ENCODE measurements at places on chromosomes 4 and X.
A peak's percentile ranks its signal among the peaks of the same experiment; 100 is the strongest.

GRCh38 chr4:2767705-2768074 lies 11.6 kb upstream of the TNIP2 start:
- DNase-seq = no peak

GRCh38 chrX:45351478-45351877 lies 150.8 kb upstream of the DIPK2B start:
- DNase-seq = peak; percentile 29

DNA sequence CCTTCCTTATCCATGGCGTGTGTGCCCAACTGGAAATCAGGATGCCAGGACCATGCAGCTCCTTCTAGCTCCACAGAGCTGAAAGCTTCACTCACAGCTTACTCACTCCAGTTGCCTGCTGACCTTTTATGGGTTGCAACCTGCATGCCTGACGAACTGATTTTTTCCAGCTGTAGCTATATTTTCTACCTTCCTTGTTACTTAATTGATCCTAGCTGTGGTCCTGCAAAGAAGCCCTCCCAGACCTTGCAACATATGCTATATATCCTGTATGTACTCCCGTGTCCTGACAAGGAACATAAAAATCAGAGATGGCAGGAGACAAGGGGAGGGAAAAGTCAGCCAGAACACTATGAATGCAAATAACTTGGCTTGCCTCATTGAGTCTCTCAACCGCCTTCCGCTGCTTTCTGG lies 135.3 kb upstream of the LDB2 start:
- DNase-seq = no peak

GRCh38 chr4:5707778-5708448 lies 446 bp downstream of the EVC2 start:
- peak; percentile 34 for DNase-seq

DNA sequence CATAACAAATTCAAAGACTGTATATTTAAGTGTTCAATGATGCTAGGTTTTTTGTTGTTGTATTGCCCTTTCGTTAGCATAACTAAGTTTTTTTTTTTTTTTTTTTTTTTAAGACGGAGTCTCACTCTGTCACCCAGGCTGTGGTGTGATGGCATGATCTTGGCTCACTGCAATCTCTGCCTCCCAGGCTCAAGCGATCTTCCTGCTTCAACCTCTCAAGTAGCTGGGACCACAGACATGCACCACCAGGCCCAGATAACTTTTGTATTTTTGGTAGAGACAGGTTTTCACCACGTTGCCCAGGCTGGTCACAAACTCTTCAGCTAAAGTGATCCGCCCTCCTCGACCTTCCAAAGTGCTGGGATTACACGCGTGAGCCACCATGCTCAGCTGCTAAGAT lies 7.0 kb downstream of the SH3BGRL start:
- no peak for DNase-seq

- DNase-seq = no peak
Observed at GRCh38 chr4:79687006-79687405, 279.0 kb upstream of the GK2 start.

DNA sequence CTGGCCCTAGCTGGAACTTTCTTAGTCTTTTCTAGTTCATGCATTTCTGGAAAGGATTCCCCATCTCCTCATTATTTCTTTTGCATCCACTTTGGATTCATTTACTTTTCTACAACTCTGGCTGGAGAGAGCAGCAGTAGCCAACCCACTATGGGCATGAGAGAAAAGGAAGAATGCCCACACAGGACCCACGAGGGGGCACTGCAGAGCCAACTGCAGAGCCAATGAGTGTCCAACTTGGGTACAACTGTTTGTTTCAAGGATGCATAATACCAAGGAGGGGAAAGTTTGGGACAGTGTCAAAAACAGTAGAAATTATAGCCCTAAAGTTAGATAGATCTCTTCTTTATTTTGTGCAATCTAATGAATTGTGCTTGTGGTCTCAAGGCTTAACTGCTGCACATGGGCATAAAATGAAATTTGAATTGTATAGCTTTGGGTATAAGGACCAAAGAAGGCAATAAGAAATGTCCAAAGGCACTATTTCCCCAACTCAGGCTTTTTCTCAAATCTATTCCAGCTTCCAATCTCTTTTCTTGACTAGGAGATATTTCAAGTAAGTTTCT lies 230.6 kb downstream of the NSUN7 start:
- no peak for DNase-seq

DNA sequence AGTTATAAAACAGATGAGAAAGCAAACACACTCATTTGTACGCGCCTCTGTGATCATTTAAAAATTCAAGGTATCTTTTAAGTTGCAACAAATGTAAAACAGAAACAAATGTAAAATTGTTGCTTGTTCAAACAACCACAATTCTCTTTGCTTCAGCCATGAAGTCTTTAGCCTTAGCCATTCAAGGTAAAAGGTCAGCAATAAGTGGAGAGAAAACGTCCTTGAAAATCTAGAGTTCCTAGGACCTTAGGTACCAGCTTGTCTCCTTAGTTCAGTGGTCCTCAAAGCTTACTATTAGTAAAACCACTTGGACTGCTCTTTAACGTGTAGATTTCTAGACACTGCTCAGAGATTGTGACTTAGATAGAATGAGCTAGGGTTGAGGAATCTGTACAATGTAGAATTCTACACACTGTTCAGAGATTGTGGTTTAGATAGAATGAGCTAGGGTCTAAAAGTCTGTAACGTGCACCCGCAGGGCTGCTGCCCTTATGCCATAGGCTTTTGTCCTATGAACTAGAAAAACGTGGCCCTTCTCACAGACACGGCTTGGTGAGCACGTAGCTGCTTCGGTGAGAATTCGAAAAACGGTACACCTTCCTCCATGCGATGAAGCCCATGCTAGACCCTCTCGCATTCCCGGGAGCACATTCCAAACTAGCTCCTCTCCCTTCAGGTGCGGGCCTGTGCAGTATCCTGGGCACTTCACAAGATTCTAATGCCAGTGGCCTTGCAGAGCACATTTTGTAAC lies 1.7 kb downstream of the PLAC8 start:
- DNase-seq = no peak

DNA sequence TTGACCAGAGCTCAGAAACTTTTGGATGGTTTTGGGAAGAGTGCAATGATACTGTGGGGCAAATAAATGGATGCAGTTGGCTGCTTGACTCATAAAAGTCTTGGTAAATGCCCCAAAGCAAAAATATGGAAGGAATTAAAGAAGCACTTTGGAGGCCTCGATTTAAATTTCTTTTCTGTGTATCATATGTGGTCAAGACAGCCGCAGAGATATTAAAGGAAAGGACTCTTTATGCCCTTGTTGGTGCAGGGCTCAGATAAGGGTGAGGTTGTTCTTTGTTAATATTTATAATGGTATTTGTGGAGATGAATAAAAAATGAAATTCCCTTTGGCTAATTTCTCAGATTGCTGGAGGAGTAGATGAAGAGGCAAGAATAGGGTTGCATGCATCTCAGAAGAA lies 90.2 kb downstream of the NHS start:
- DNase-seq = no peak

- peak; percentile 2 for DNase-seq
Observed at GRCh38 chr4:16194214-16194613, 32.1 kb downstream of the TAPT1 start.

- DNase-seq = no peak
Observed at GRCh38 chrX:21865436-21865835, 9.6 kb downstream of the YY2 start.

GRCh38 chr4:101019941-101020401 lies 327.4 kb downstream of the PPP3CA start:
- DNase-seq = peak; percentile 72

DNA sequence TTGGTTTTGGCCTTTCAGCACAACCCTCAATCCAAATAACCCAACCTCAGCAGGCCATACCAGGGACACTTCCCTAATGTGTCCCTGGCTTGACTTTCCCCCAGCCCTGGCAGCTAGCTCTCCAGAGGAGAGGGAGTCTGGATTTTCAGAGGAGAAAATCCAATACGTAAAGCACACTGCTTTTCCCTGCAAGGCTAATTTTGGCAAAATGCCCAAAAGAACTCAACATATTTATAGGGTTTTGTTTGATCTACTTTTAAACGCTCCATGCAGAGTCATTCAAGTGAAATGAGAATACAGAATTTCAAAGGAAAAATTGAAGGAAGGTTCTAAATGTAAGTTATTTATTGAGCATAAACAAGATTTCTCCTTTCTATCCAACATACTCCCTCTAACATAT lies 167.2 kb downstream of the SH3KBP1 start:
- DNase-seq = no peak

- no peak for DNase-seq
Observed at GRCh38 chrX:154013614-154014360, 5.9 kb downstream of the IRAK1 start.

- no peak for DNase-seq
Observed at GRCh38 chr4:104818579-104818978, 323.9 kb upstream of the CXXC4 start.

DNA sequence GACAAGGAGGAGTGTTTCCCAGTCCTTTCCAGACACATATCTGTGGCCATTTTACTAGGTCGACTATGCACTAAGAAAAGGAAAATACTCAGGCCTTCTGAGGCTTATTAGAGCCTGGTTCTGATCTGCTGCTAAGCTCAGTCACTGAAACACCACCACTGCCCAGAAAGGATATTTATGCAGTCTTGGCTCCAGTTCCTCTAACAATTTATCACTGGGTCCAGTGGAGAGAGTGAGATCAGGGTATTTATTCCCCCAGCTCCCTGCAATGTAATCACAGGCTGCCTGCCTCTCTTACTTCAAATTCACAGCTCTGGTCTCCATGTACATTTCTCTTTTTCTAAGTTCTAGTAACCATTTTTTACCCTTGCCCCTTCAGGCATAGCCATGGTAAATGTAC lies 81.6 kb upstream of the INPP4B start:
- no peak for DNase-seq

- no peak for DNase-seq
Observed at GRCh38 chr4:153645183-153645582, 38.9 kb upstream of the TLR2 start.

- no peak for DNase-seq
Observed at GRCh38 chr4:169136796-169137557, 126.9 kb upstream of the CBR4 start.

- DNase-seq = no peak
Observed at GRCh38 chrX:32894679-32895078, 316.7 kb downstream of the DMD start.

GRCh38 chr4:22942920-22943559 lies 250.3 kb downstream of the GBA3 start:
- no peak for DNase-seq

DNA sequence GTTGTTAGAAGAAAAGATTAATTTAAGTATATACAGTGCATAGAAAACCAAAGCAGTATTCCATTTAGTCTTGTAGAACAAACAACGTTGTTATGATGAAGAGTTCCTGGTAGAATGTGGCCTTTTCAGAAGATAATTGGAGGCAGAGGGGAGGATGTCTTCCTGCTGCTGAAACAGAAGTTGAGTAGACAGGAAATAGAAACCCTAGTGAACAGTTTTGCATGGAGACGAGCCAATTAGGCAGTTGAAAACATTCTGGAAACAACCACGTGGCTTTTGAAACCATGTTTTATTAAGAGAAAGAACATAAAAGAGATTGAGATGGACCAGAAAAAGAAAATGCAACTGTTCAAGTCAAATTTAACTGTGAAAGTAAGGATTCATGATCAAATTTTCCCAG lies 325.2 kb downstream of the CAMK2D start:
- no peak for DNase-seq

DNA sequence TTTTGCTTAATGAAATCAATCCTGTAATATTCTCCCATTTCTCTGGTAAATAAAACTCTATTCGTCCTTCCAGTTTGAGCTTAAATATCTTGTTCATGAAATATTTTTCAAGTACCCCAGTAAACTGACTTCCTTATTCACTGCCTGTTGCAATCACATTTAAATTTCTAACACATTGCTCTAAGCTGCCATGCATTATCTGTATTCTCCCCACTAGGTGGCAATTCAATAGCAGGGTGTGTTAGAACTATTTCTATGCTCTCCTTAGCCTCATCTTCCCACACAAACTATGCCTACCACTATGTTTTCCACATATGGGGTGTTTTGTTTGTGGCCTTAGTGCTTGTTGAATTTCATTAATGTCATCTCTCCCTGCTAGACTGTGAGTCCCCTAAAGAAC lies 377.1 kb upstream of the HS3ST1 start:
- peak; percentile 40 for DNase-seq

DNA sequence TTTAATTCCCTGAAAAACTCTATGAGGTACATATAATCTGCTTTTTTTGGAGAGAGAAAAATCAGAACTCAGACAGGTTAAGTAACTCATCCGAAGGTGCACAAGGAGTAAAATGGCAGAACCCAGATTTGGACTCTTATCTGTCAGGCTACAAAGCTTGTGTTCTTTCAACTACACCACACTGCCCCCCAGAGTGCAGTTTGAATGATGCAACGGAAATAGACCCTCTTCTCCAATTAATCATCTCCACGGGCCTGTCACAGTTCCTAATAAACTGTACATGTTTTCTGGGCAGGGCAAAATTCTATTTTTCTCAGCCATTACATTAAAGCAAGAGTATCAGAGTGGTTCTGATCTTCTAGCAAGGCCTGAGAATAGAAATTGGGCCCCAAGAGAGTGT lies 35.3 kb upstream of the DCX start:
- DNase-seq = no peak

DNA sequence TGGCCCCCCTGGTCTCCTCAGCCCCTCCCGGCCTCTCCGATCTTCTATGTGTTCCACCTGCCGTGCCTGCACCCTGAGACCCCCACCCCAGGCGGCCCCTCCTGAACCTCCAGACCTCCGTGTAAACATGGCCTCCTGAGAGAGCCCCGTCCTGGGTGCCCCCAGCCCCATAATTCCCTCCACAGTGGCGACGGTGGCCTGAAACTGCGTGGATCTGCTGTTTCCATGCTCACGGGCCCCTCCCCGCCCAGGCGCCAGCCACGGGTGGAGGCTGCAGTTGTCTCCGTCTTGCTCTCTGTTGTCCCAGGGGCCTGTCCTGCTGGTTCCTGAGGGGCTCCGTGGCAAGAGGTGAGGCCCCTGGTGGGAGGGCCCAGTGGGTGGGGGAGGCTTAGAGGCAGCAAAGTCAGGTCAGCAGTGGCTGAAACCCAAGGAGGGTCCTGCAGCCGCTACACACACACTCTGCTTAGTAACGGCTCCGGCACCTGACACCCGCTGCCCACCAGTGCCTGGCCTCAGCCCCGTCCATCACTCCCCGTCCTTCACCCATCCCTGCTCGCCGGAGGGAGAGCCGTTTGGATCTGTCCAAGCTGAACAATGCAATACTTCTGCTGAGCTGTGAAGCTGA lies 75.8 kb downstream of the FAM53A start:
- no peak for DNase-seq

Data from foreskin keratinocyte (primary cell).